Right renal cortex interstitium (tissue), 3 donors: ENCODE measurements at places on chromosomes 6 and 20. TPM values are rescaled to one million over a fixed set of nuclear protein-coding genes. Genes with fewer than 3 reads are reported as not detected.

Gene SPAG4
- 2.3 TPM for polyA plus RNA-seq

Gene SLC22A7
- polyA plus RNA-seq = 2.0 TPM

Gene RFX6
- polyA plus RNA-seq = 0.07 TPM

Gene KDM1B
- 20.4 TPM for polyA plus RNA-seq

Gene POPDC3
- polyA plus RNA-seq = 0.26 TPM

Gene SIRPD
- not detected for polyA plus RNA-seq
